CD4-positive, alpha-beta T cell treated with Interleukin-15 for 1 hour (primary cell): ENCODE measurements at places on chromosomes 2 and 18.

DNA sequence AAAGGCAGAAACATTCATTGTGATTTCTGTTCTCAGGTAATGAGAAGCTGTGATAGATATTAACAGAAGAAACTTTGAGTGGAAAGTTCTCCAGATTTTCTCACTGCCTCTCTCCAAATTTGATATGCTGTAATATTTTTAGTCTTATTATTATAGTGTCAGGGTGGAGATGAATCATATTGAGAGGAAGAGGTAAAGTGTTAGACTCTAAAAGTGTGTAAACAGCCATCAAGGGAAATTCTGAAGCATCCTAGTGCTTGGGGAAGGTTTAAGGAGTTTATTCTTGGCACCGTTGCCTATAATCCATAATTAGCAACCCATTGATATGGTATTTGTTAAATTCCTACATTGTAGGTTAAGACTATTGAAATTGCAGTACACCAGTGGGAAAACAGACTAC lies 104.7 kb upstream of the NABP1 start:
- no peak for DNase-seq

DNA sequence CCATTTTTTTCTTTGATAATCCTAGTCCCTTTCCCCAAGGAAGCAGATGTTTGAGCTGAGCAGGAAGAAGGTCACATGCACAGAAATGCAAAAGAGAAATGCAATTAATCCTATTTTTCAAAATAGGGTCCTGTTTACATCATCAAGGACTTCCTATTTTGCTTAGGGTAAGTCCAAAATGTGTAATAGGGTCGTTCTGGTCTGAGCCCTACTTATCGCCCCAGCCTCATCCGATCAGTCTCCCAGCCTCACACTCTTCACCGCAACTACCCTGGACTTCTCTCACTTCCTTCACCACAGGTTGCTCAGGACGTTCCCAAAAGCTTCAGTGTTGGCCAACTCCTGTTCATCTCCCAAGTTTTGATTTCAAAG lies 32.8 kb downstream of the FOSL2 start:
- no peak for DNase-seq

GRCh38 chr2:15678346-15678745 lies 86.7 kb downstream of the DDX1 start:
- DNase-seq: no peak

- no peak for DNase-seq
These were observed 40.0 kb upstream of the NCKAP5 start for GRCh38 chr2:133608291-133608690.

- no peak for DNase-seq
These were observed 390.1 kb upstream of the TRIB2 start for GRCh38 chr2:12326449-12327190.

DNA sequence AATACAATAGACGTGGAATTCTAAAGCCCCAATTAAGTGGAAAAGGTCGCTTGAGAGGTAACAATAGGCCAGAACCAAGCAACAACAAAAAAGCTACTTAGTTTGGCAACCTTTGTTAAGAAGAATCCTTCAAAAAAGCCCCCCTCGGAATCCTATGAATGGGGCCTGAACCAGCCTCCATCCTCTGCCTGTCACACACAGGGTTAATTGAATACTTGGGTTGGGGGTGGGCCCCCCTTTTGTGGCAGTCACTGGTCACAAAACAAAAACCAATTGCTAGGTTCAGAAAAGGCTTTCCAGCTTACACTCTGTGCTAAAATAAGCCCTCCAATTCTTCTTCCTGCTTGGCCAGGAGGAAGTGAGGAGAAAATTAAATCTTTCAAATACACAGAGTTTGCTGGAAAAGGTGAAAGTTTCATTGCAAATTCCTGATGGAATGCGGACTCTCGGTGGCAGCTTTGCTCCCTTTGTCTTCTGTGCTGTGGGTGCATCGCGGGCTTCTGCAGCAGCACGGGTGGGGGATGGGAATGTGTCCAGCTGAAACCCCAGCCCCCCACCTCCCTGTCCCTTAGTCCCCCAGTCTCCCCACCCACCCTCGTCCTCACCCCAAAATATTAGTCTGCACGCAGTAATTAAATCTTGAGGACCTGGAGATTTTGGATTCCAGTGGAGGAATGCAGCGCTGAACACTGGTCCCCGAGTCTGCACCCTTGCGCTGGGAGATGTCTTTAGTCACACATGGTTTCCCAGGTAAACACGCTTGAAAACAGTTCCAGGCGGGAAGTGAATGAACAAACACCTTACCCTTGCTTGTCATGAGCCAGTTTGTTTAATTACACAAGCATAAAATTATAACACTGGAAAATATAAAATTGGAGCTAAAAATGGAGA lies 254.3 kb downstream of the SOX11 start:
- no peak for DNase-seq

DNA sequence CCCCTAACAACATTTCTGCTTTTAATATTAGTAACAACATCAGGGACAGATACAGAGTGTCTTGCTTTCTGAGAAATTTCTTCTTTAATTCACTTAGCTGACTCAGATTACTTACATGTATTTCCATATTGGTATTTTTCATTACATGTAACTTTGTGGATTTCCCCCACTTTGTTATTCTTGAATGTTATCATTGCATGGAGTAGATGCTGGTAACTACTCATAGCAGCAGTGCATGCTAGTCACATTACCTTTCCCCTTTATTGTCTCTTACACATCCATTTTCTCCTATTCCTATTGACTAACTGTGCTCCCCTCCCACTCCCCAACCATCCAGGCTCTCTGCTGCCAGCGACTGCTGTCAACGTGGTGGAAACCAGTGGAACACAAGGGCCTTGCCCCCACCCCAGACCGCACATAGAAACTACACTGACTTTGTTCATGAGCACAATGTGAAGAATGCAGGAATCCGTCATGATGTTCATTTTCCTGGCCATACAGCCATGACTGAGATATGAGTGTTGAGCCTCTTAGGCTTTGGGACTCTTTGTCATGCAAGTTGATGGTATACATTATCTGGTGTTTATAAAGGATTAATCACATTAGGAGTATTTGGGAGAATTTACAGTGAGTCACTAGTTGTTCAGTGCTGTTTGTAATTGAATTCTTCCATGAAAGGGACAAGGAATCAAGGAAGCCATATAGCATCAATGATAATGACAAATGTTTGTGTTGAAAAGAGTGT lies 91.0 kb downstream of the EPB41L5 start:
- no peak for DNase-seq

DNA sequence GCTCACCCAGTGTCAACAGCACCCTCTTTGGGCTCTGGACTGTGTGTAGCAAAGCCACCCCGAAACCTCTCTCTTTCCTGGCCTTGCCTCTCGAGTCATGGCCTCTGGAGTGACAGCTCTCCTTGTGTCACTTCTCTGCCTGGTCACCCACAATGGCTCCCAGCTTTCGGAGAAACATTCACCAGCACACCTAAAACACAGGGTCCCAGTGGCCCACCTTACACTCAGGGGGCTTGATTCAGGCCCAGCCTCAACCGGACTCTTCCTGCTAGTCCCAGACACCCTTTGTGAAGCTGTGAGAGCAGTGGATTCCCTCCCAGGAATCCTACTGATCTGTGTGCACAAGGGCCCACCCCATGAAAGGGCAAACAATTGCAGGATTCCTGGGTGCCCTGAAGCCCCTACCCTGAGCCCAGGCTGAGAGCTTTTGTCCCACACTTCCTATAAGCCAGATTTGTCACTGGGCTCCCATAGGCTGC lies 137.2 kb upstream of the HAAO start:
- no peak for DNase-seq

- DNase-seq: no peak
These were observed 65.8 kb downstream of the INO80D start for GRCh38 chr2:206020171-206020570.

DNA sequence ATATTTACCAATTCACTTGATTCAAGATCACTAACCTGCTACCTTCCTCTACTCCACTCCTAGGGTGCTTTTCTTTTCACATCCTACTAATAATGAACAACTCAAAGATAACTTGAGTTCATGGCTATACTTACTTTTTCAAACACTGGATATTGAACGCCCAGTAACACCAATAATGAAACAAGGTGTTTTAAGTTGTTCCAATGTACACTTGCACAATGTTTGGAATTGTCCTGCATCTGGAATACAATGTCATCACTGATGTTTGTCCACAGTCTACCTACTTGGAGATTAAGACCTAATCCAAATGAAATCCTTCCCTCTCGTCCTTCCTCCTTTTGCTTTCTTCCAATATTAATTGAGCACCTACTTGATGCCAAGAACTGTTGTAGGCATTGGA lies 218.3 kb upstream of the TMEM200C start:
- no peak for DNase-seq

GRCh38 chr18:25434745-25435144 lies 82.8 kb upstream of the ZNF521 start:
- DNase-seq: no peak

- DNase-seq: no peak
These were observed 2.1 kb upstream of the TSPYL6 start for GRCh38 chr2:54258166-54258565.

- no peak for DNase-seq
These were observed 162.0 kb upstream of the FIGN start for GRCh38 chr2:163897799-163898198.

GRCh38 chr2:156589381-156590079 lies 153.4 kb downstream of the GPD2 start:
- DNase-seq: no peak

DNA sequence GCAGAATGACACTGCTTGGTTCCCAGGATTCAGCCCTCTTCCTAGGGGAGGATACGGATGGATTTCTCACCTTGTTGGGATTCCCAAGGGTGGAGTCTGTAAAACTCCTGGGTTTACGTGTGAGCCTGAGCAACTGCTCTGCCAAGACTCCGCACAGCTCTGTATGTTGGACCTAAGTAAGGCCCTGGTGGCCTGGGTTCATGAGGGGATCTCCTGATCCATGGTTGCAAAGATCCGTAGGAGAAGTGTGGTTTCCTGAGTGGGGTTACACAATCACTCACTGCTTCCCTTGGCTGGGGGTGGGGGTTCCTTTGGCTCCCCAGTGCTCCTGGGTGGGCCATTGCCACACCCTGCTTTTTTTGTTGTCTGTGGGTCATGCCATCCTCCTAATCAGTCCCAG lies 37.7 kb downstream of the ANKRD12 start:
- no peak for DNase-seq

DNA sequence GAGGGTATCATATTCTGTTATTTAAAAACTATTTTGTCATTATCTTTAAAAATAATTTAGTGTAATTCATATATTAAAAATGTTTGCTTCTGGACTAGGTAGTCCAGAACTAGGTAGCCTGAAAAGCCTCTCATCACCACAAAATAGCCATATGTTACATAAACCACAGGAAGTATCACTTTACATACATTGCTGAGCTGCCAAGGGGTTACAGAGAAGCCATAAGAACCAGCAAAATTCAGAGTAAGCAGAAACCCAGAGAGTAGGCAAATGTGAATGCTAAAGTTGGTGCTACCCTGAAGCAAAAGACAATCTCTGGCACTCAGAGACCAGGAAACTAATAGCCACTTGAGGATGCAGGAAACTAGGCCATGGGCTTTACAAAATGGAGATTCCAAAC lies 60.9 kb downstream of the LOXHD1 start:
- DNase-seq: no peak

- no peak for DNase-seq
These were observed 50.1 kb downstream of the CYP27C1 start for GRCh38 chr2:127170021-127170420.

DNA sequence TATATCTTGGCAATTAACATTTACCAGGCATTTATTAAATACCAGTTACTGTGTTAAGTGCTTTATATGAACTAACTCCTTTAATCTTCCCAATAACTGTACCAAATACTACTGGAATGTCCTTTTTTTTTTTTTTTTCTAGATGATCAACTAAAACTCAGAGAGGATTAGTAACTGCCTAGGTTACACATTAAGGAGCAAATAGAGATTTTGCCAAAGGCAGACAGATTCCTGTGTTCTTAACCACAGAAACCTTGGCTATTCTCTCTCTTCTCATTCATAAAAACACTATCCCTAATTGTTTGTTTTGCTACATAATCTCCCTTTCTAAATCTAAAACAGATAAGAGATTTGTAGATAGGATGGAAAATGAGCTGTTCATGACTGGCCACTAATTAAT lies 13.3 kb downstream of the DHX57 start:
- no peak for DNase-seq

DNA sequence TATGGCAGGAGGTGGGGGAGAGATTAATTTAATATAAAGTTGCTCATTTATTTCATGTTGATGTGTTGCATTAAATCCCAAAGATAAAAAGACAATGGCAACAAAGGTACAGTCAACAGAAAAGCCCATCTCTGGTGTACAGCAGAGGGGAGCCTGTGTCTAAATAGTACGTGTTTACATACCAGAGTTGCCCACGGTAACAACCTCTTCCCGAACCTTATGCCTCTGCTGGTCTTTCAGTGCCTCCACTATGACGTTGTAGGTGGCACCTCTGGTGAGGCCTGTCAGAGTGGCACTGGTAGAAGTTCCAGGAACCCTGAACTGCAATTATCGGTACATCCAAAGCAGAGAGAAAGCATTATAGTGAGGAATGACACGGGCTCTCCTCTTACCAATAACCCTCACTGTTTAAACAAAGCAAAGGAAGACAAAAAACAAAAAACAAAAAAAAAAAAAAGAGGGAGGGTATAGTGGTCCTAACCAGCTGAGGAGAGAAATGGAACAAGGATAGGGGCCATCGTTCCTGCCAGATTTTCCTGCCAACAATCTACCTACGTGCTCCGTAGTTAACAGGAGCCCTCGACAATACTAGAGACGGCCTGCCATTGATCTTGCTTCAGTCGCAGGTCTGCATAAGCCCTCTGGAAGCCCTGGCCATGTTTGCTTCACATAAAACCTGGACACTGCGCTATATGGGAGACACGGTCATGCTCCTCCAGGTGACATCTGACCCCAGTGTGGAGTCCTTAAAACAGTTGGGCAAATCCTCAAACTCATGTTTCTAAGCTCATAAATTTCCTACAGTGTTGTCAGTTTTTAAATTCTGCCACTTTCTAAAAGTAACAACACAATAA lies 58.5 kb downstream of the ATIC start:
- DNase-seq: no peak

- no peak for DNase-seq
These were observed 452.6 kb downstream of the SETBP1 start for GRCh38 chr18:45133276-45133675.

GRCh38 chr2:48438266-48438665 lies 91.7 kb upstream of the STON1 start:
- DNase-seq: no peak

DNA sequence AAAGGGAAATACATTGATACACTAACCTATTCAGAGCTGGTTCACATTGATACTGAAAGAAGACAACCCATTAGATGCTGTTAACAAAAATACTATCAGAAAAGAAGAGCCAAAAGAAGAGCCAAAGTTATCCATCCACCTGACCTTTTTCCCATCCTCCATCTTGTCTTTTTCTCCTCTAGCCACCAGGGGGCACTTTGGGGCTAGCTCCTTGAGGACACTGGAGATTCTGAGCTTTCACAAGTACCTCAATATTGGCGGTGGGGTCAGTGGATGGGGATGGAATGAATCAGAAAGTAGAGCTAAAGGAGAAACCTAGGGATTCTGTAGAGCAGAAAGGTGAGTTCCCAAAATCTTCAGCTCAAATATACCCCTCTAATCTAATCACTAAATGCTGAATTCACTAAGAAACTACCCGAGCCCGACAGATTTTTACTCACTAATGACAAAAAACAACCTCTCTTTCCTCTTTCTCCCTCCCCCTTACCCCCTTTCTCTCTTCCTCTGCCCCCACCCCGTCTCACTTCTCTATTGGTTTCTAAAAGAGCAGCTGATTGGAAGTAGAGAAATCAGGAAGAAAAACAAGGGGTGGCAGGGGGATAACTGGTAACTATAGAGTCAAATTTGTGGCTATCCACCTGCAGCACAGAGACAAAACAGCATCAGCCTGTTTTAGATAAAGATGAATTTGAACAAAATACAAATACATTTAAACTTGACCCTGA lies 203.3 kb downstream of the TCF4 start:
- DNase-seq: no peak
